A549 treated with DMSO at 1 μM for 4 hours (cell line): ENCODE measurements at places on chromosomes 1 and 21. TPM values are rescaled to one million over a fixed set of nuclear protein-coding genes. Genes with fewer than 3 reads are reported as not detected.

The IL24 gene
- total RNA-seq: 0.16 to 0.44 TPM (median 0.40 TPM) in 5 replicates

The FMO1 gene
- not detected in 5 replicates for total RNA-seq

The F13B gene
- total RNA-seq: 0.05 to 0.13 TPM in 2 of 5 replicates, not detected in the others

The CD1B gene
- not detected in 5 replicates for total RNA-seq

The CACHD1 gene
- 1.7 to 2.0 TPM (median 1.9 TPM) in 5 replicates for total RNA-seq

The CHRM3 gene
- total RNA-seq: 0.02 to 0.15 TPM (median 0.08 TPM) in 4 of 5 replicates, not detected in the other

The CFHR3 gene
- total RNA-seq: 0.14 to 0.30 TPM (median 0.22 TPM) in 3 of 5 replicates, not detected in the others

The TMEM9 gene
- total RNA-seq: 84.6 to 87.4 TPM (median 85.0 TPM) in 5 replicates

The BNIPL gene
- 0.08 to 0.18 TPM (median 0.11 TPM) in 4 of 5 replicates, not detected in the other for total RNA-seq

The AMY1C gene
- not detected in 5 replicates for total RNA-seq

The GNG12 gene
- total RNA-seq: 56.6 to 88.6 TPM (median 74.7 TPM) in 5 replicates

The MATN1 gene
- total RNA-seq: 0.10 to 0.12 TPM (median 0.11 TPM) in 4 of 5 replicates, not detected in the other

The GBP7 gene
- not detected in 5 replicates for total RNA-seq

The CLDN17 gene
- not detected in 5 replicates for total RNA-seq

The C1orf216 gene
- 12.4 to 15.2 TPM (median 13.3 TPM) in 5 replicates for total RNA-seq

The FAM78B gene
- 0.15 to 0.38 TPM (median 0.36 TPM) in 5 replicates for total RNA-seq

The TFB2M gene
- 36.5 to 44.9 TPM (median 44.5 TPM) in 5 replicates for total RNA-seq

The TMCO2 gene
- total RNA-seq: not detected in 5 replicates

The OR2T2 gene
- not detected in 5 replicates for total RNA-seq

The ZMYM1 gene
- 4.1 to 8.7 TPM (median 8.2 TPM) in 5 replicates for total RNA-seq

The AUNIP gene
- total RNA-seq: 6.0 to 8.5 TPM (median 6.3 TPM) in 5 replicates

The PLA2G5 gene
- total RNA-seq: not detected in 5 replicates

The MCOLN2 gene
- 1.7 to 3.1 TPM (median 2.8 TPM) in 5 replicates for total RNA-seq

The NUDT4B gene
- 0.43 to 3.0 TPM (median 1.2 TPM) in 5 replicates for total RNA-seq
